Activated naive CD8-positive, alpha-beta T cell treated with anti-CD3 and anti-CD28 coated beads, Interleukin-2, amount 50 U/mL, for 24 hours (primary cell): ENCODE measurements at places on chromosomes 6 and 20.

GRCh38 chr20:39248171-39248861, 286.2 kb downstream of the DHX35 start:
- DNase-seq: no peak

GRCh38 chr6:78709021-78709420, 158.3 kb upstream of the IRAK1BP1 start:
- DNase-seq: no peak

GRCh38 chr6:66735106-66735890, 1028.3 kb upstream of the EYS start:
- no peak for DNase-seq

DNA sequence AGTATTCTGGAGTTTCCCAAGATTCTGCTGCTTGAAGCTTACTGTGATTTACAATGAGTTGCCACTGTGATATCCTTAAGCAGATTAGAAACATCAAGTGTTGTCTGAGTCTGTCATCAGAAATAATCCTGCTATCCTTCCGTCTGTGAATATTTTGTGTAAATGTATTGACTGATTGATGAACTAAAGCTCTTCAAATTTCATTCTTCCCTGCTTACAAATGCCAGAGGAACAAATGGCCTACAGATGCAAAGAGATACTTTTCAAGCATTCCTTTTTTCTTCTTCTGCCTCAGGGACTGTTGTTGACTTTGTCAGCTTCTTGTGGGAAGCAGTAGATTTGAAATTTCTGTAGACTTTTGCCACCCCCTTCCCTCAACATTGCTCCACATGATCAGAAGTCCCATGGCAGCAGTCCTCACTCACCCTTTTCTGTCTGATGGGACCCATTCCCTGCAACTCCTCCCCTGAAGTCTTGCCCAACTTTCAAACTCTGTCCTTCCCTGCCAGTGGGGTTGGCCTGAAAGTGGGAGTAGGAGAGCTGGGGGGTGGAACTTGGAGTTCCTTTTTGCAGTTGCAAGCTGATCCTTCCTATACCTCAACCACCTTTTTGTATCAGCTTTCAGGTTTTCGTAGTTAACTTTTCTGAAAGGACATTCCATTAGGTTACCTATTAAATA, 38.5 kb upstream of the MLIP start:
- DNase-seq: no peak

DNA sequence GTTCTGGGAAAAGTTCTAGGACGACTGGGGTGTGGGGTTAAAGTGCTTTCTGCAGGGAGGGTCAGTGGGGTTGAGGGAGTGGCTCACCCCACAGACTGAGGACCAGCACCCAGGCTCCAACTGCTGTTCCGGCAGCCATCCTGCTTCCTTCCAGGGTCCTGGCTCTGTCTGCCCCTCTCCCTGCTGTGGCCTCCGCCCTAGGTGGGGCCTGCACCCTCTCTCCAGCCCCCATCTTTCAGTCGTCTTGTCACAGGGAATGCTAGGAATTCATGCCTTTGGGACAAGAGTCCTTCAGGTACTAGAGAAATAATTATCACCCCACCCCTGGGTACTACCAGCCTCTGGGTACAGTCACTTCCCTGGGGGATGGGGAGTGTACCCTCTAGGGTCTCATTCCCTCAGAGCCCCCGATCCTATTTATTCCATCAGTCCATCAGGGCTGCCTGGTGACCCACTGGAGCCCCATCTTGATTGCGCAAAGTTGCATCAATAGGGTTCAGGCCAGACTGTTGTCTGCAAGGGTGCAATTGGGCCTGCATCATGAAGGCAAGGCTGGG, at the start of gene AGER:
AGER (minus strand) TSS at position 170 of the 557 bp plus-strand sequence; CDS start at position 139, 31 bp downstream.
- DNase-seq: no peak

DNA sequence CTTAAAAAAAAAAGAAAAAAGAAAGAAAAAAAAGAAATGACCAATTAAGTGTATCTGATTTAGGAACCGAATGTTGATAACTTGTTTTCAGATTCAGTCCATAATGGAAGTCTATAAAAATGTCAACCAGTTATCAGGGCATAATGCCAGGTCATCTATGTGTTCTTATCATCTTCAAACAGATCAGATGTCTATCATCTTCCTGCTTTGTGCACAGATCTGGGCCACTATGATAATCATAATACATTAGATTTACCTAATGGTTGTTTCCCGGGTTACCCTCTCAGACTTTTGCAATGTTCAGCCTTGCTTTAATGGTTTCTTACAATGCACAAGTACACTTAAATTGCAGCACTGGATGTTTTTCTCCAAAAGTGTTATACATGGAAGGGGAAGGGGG, 100.6 kb downstream of the NKAIN2 start:
- no peak for DNase-seq

DNA sequence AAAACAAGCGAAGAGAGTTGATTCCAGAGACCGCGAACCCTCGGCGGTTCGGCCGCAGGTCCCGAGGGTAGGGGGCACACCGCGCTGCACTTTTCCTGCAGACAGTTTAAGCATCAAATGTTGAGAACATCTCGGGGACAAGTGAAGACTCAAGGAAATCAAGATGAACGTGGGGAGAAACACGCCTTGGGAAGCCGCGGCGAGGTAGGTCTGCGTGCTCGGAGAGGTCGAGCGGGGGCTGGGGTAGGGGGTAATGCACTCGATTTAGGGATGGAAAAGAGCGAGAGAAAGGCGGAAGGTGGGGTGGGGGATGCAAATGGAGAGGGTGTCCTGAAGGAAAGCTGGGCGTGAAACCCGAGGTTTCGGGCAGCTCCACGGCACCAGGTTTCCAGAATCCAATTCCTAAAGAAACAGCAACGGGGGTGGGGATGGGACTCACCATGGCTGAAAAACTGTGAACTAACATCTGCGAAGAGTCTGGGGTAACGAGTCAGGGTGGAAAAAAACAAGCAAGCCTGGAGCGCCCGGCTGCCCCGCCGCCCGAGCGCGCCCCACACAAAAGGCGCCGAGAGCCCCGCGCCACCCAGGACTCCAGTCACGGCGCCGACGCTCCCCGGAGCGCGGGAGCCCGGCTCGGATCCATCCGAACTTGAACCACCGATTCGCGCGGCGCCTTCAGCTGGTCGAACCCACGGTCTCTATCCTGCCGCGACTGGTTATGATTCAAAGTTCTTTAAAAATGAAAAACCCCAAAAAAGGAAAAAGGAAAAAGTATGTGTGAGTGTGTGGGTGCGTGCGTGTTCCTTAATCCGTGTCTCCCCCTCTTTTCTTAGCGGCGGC, 3.5 kb downstream of the TFAP2A start:
- DNase-seq: no peak

DNA sequence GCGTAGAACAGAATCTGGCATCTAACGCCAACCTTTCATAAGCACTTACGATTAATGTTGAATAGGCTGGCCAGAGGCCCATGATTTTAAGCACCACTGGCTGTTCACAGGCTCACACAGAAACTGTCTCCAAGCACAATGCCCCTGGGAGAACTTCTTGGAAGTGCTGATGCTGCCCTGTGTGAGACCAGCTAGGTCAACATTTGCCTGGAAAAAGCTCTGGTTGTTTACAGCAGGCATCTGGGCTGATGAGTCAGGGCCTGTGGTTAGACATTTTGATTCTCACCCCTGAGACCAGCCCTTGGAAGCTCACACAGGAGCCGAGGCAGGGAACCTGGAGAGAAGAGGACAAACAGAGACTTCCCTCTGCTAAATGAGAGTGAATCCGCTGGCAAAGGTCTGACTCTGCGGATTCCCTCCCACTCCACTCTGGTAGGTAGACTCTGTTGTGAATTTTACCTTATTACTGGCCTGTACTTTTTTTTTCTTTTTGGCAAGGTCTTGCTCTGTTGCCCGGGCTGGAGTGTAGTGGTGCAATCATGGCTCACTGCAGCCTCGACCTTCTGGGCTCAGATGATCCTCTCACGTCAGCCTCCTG, 6.8 kb upstream of the SULF2 start:
- no peak for DNase-seq

DNA sequence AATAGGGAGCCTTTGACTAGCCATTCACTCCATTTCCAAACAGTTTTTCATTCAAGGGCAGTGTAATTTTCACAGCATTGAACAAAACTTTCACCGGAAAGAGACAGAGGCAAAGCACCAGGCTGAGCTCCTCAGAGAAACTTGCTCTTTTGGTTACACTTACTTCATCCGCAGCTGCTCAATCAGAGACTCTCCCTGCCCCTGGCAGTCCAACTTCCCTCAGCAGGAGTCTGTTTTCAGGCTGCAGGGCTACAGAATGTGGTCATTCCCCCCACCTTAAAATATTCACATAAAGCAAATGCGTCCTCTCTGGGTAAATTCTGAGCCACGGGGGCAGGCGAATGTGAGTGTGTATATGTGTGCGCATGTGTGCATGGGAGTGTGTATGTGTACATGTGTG, 70.0 kb upstream of the ZNF133 start:
- DNase-seq: no peak

GRCh38 chr6:110574817-110575216, 98.4 kb upstream of the SLC22A16 start:
- no peak for DNase-seq

DNA sequence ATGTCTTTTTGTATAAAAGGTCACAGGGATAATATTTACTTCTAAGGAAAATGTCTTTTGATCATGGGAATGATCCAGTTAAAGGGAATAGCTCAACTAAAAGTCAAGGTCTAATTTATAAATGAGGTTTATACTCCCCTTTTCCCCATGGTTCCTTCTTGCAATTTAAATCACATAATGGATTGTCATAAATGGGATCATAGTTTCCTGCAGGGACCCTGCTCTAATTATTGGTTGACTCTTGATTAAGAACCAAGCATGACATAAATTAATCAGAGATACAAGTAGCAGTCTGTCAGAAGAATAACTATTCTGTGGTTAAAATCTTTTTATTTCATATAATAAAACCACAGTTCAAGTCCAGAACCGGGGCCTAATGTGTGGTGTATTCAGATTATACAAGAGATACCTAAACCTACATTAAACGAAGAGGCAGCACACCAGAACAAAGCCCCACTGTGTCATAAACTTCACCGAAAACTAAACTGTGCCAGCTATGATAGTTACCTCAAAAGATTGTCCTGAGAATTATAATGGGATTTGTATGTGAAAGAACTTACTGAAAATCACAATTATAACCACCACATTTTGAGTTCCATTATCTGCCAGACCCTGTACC, 43.0 kb upstream of the CD83 start:
- no peak for DNase-seq

GRCh38 chr6:127971945-127972391, 71.1 kb upstream of the THEMIS start:
- DNase-seq: no peak

GRCh38 chr6:161237176-161237575, 36.7 kb downstream of the AGPAT4 start:
- no peak for DNase-seq

DNA sequence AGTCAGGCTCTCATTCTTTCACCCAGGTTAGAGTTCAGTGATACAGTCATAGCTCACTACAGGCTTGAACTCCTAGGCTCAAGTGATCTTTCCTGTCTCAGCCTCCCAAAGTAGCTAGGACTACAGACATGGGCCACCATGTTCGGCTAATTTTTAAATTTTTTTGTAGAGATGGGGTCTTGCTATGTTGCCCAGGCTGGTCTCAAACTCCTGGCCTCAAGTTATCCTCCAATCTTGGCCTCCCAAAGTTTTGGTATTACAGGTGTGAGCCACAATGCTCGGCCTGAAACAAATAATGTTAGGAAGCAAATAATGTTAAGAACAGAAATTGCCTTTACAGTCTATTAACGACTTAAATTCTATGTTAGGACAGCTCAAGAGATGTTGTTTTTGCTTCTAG, 1.8 kb upstream of the UBR2 start:
- no peak for DNase-seq

GRCh38 chr6:154538640-154539191, 28.2 kb upstream of the CNKSR3 start:
- no peak for DNase-seq

GRCh38 chr6:8670792-8671191, 235.4 kb upstream of the SLC35B3 start:
- no peak for DNase-seq

GRCh38 chr20:48192109-48192508, 406.8 kb upstream of the SULF2 start:
- no peak for DNase-seq

- no peak for DNase-seq
Measured at GRCh38 chr20:31954500-31954899, 2.7 kb upstream of the PDRG1 start.

DNA sequence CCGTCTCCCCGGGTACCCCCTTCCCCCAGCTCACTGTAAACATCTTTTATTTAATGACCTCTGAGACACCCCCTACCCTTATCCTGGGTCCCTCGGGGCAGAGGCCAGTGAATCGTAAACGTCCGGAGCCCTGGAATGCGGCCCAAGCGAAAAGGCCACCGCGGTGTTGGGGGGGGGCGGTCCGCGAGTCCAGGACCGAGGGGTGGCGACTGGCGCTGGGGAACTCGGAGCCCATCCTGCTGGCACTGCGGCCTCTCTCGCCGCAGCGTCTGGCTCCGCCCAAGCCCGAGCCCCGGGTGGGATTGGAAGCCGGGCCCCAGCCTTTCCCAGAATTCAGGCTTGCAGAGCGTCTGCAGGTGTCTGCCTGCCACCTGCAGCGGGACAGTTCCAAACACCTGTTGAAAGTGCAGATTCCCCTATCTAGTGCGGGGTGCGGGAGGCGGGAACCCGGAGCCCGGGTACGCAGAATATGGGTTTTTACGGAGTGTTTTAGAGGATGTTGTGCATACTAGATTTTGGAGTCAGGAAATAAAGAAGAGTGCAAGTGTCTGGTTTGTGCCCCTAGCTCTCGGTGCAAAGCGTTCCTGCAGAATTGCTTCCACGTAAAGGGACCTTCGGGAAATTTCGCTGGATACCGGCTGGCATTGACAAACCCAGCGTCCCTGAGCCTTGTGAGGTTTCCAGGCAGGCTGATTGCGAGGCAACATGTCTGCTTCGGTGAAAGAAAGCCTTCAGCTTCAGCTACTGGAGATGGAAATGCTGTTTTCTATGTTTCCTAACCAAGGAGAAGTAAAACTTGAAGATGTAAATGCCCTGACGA, 800 bp downstream of the RWDD2A start:
- peak; percentile 17 for DNase-seq

DNA sequence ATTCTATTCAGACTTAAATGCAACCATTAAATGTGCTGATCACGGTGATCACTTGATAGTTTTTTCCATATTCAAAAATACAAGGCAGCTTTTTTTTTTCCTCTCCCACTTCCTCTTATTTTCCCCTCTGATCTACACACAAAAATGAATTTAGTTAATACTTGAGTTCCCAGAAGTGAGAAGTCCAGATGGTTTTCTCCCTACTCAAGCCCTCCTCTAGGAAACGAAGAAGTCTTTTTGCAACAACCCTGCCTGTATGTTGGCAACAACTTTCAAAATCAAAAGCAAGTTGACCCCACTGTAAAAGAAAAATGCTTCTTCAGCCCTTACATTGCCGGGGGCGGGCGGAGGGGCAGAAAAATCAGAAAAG, 24.3 kb downstream of the ARHGAP18 start:
- no peak for DNase-seq

GRCh38 chr6:111499269-111499793, 16.3 kb upstream of the REV3L start:
- DNase-seq: no peak
